Colonic mucosa (tissue), 4 donors: ENCODE measurements at places on chromosomes 5 and 9. TPM values are rescaled to one million over a fixed set of nuclear protein-coding genes. Genes with fewer than 3 reads are reported as not detected.

GRCh38 chr5:69093771-69094482 lies at the start of gene SLC30A5:
TSS of gene SLC30A5 (plus strand) at chr5:69094014. CDS start at chr5:69094256, 242 bp downstream.
- DNase-seq = peak; percentile 99

- no peak for DNase-seq
Observed at GRCh38 chr5:176319827-176320554, 41.6 kb downstream of the KIAA1191 start.

DNA sequence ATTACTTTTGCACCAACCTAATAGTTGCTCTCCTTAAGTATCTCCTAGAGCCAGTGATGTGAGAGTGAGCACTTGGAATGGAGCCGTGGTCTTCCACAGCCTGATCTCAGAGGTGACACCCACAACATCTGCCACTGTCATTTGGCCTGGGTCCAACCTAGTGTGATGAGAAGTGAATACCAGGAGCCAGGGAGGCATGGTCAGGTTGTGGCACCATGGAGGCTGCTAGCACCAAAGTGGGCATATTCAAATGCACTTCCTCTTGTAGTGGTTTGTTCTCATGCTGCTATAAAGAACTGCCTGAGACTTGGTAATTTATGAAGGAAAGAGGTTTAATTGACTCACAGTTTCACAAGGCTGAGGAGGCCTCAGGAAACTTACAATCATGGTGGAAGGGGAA lies 22.6 kb upstream of the CEP72 start:
- no peak for DNase-seq

GRCh38 chr5:92992073-92992472 lies 588.9 kb downstream of the NR2F1-AS1 start:
- DNase-seq = no peak

DNA sequence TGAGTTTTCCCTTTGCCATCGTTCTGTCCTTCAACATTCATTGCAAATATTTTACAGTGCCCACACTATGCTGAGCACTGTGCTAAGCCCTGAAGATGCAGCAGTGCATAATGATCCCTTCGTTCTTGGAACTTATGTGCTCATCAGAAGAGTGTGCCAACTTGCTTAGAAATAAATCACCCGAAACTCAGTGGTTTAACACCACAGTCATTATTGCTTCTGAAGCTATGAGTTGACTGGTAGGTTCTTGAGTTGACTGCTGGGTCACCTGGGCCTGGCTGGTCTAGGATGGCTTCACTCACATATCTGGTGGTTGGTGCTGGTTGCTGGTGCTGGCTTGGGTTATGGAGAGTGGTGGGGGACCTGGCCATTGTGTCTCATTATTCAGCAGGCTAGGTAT lies 20.9 kb downstream of the PCSK5 start:
- DNase-seq = no peak

FOXD4L4 gene
- not detected for total RNA-seq

KLHL3 gene
- 6.3 TPM for total RNA-seq

GRCh38 chr5:149206524-149207141 lies 65.0 kb upstream of the AFAP1L1 start:
- no peak for DNase-seq

DNA sequence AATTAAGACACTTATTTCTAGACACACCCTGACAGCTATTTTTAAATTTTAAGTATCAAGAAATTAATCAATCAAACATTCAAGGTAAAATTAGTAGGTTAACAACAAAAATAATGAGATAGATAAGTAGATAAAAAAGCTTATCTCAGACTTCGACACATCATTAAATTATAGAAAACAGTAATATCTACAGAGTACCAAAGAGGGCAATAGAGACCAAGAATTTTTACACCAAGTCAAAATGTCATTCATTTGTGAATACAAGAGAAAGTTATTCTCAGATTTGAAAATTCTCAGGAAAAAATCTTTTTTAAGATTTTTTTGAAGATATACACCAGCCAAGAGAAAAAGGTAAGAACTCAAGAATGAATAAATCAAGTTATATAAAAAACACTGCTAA lies 445.6 kb downstream of the ACTL7B start:
- no peak for DNase-seq

DNA sequence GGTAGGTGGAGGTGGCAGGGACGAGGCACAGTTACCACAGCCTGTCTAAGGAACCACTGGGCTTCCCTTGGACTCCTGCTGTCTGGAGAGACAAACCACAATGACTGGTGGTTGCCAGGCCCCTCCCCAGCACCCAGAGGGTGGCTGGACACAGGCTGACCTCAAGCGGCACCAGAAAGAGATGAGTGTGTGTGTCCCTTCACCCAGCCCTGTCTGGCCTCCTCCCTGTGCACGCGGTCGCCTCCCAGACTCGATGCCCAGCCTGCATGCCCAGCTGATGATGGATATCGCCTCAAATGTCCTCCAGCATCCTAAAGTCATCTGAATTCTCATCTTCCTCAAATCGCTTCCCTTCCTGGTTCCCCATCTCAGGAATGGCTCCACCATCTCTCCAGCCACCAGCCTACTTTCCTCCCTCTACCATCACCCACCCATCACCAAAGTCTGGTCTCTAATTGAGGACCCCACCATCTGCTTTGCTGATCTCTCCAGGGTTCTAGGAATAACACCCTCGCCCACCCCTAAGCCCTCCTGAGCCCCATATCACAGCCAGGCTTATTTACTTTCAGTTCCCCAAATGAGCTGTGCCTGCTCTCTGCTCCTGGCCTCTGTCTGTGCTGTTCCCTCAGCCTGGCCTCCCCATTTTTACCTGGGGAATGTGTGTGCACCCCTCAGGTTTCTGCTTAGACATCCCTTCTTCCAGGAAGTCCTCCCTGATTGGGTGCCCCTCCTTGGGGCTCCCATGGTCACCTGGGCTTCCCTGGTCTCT lies 52.5 kb upstream of the GGTA1 start:
- DNase-seq = no peak

GRCh38 chr5:14151416-14151815 lies 8.3 kb downstream of the TRIO start:
- no peak for DNase-seq

- no peak for DNase-seq
Observed at GRCh38 chr9:76531231-76531780, 72.3 kb downstream of the GCNT1 start.

GRCh38 chr9:36316611-36317317 lies 58.5 kb upstream of the GNE start:
- peak; percentile 57 for DNase-seq

- DNase-seq = no peak
Observed at GRCh38 chr5:34709861-34710673, 53.9 kb downstream of the RAI14 start.

- no peak for DNase-seq
Observed at GRCh38 chr5:158436271-158437065, 577.5 kb upstream of the CLINT1 start.

GRCh38 chr5:149831492-149831891 lies 101.4 kb downstream of the PPARGC1B start:
- no peak for DNase-seq

DNA sequence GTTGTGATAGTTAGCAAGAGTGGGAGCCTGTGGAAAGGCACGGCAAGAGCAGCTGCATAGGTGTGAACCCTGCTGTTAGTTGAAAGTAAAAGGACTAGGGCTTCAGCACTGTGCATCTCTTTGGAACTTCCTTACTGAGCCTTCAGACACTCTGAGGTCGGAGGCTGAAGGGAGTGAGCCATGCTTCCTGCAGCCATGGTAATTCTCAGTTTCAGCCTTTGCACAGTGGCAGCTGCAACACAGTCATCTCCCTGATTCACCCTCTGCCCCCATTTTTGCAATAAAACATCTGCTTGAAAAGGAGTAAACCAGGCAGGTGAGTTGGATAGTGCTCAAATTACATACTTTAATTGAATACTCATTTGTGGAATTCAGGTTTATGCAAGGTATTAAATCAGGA lies 6.5 kb upstream of the TLE4 start:
- no peak for DNase-seq

- DNase-seq = no peak
Observed at GRCh38 chr5:82942083-82942881, 134.9 kb downstream of the TMEM167A start.

DNA sequence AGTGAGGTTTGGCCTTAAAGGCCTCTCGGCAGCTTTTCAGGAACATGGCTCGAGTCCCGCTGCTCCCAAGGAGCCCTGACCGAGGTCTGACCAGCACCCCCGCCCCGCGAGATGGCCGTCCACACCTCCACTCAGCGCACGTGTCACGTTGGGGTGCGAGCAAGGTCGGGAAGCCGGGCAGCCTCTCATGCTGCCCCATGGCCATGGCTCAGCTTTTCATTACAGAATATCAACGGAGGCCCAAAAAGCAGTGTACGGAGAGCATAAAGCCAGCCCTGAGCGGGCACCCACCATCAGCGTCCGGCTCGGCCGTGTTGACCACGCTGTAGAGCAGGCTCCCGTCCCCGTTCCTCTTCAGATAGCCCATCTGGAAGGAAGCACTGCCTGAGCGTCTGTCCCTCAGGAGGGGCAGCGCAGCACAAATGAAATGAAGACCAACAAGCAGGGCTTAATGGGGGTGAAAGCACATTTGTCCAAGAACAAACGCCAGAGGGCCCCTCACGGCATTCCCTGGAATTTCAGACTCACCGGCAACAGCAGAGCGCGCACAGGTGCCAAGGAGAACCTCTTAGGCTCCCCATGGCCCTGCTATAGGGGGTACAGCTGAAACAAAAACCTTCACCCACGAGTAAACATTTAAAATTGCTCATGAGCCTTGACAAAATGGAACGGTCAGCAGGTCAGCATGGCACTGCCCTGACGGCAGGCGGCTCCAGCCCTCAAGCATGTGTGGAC lies 11.6 kb downstream of the BRD9 start:
- DNase-seq = no peak

DNA sequence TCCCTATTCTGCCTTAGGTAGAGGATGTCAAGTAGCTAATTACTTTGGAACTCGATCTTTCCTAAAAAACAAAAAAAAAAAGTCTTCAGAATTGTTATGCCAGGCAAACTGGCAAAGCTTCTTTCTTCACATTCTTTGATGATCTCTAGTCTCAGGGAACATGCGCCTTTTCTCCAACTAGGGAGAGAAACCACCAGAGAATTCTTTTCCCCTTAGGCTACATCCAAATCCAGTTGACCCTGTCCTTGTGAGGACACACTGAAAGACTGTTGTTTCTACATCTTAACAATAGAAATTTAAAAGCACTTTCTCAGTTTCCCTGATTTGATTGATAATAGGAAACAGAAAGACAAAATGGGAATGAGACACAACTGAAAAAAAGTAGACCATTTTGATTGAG lies 94.7 kb upstream of the ITGA2 start:
- DNase-seq = no peak

GRCh38 chr5:59037453-59037852 lies 454.6 kb downstream of the RAB3C start:
- DNase-seq = no peak

DNA sequence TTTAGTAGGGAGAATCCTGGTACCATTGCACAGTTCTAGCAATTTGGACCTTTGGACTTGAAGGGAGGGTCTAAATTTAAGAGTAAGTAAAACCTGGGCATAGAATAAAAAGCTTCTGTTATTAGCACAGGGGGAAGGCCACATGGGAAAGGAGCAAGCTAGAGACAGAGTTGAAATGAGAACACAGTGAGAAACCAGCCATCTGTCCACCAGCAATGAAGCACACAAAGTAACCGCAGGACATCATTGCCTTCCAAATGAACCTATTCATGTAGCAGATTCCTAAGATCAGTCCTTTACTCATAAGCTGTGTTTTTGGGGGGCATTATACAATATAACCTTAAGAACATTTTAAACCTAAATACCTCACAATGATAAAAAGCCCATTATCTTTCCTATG lies 407.4 kb downstream of the HCN1 start:
- DNase-seq = no peak

- no peak for DNase-seq
Observed at GRCh38 chr9:90447773-90448172, 194.9 kb downstream of the DIRAS2 start.

DNA sequence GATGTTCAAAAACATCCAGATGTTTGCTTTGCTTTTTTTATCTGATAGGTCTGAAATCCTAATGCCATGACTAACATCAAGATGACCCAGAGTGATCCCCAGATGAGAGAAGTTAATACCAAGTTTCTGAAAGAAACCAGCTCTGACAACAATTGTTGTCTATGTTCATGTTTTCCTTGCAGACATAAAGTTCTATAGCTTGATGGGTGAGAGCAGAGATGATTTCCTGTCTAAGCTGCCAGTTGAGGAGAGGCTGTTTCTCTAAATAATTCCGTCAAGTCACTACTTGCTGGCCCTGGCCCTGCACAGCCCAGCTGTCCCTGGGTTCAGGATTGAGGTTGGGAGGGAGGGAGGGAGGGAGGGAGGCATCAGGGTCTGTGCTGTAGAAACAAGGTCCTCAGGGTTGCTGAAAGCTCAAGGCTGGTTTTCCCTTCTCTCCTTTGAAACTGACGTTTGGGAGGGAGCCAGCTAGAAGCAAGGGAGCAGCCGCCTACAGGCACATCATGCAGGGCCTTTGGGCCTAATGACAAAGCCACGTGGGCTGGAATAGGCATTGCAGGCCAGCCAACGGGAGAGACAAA lies 3.9 kb downstream of the SPARC start:
- DNase-seq = no peak

HRCT1 gene
- total RNA-seq = 43.1 TPM

DNA sequence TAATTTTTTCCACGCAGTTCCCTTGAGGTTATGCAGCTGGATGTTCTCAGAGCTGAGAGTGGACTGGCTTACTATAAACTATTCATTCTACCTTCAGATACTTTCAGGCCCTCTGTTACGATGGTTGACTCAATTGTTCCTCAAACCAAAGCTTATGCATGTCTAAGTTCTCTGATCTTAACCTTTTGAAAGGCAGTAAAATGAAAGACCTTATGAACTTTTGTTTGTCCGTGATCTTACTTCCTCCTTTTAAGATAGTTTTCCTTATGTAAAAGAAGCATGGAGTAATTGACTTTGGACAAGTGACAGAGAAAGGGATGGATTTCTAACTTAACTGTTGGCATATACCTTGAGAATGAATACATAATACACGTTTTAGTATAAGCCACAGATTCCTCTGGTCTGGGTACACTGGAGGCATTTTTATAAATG lies 575.7 kb downstream of the PDE4D start:
- no peak for DNase-seq

PCDHGA9 gene
- 2.2 TPM for total RNA-seq
